T-cell (primary cell): ENCODE measurements at places on chromosomes 5 and 9.

DNA sequence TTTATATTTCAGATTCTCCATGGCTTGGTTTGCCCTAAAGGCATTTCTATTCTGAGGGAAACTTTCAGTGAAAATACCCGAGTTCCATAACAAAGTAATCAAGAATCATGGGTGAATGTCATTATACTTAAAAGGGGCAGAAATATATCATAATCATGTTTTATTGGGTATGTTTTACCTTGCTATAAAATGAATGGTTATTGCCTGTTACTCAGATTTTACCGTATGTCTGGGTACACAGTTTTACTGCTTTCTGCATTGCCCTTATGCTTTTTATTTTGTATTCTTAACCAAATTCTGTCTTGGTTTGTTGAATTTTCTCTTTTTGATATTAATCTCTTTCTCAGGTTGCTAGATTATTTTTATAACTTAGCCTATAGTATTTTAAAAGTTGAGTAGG lies 2.5 kb downstream of the GPR151 start:
- DNase-seq: no peak

DNA sequence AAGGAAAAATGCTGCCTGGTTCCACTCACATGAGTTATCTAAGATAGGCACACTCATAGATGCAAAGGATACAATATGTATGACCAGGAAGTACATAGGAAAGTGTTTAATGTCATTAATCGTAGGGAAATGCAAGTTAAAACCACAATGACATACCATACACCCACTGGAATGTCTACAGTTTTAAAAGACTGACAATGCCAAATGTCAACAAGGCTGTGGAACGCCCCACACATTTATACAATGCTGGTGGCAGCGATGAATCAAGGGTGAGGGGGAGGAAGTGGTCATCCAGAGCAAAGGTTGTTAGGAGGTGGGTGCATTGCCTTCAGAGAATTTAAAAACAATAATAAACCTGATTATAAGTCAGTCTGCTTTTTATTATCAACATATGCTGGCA lies 437.8 kb downstream of the ARHGEF28 start:
- no peak for DNase-seq

DNA sequence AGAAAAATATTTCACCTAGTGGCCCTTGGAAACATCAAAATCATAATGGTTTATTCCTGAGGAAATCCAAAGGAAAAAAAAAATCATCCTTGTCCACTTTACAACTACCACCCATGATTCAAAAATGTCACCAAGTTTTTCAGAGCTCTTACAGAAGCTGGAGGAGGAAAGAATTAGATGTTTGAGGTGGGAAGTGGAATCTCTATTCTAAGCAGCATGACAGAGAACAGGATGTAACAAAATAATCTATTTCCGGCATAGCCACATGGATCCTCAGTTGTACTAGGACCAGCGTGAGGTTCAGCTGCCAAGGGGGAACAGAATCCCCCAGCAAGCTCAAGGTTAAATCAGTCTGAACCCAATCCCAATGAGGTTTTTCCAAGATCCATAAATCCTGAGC lies 40.2 kb downstream of the FBXW11 start:
- no peak for DNase-seq

DNA sequence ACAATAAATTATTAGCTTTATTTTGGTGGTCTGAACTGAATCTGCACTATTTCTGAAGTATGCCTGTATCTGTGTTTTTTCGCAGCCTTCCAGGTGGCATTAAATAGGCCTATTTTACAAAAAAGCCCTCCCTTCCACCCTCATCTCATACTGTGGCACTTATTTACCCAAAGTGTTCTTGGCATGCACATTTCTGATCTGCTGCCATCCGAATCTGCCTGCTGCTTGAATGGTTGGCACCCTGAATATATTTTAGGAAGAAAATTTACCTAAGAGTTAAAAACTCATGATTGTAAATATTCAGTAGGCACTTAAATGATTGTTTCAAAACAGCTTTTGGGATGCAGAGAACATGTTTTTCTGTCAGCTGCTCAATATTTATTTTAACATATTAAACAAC lies 150.1 kb downstream of the SLC28A3 start:
- DNase-seq: no peak

- DNase-seq: no peak
These were observed 267.2 kb downstream of the MAT2B start for GRCh38 chr5:163772644-163773043.

DNA sequence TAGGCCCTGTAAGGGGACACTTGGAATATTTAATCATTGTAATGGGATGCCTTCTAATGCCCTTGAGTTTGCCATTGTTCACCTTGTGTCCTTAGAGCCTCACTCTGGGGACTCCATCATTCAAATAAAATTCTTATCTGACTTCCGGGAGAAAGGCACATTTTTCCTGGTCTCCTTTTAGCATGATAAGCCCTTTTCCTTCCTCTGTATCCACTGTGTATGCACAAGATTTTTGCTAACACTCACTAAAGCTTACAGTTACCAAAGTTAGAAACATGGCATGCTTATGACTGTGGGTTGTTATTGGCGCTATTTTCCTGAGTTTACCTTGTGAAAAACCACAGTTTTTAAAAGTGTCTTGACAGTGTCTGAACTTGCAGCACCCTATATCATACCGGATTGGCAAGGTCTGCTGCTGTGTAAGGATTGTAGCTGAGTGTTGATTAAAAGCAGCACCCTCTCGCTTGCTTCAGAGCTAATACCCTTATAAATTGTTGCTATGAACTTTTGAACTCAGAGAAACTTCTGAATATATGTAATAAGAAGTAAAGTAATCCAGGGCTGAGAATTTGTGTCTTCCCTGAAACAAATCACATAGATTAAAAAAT lies 46.4 kb downstream of the SNCAIP start:
- DNase-seq: no peak

DNA sequence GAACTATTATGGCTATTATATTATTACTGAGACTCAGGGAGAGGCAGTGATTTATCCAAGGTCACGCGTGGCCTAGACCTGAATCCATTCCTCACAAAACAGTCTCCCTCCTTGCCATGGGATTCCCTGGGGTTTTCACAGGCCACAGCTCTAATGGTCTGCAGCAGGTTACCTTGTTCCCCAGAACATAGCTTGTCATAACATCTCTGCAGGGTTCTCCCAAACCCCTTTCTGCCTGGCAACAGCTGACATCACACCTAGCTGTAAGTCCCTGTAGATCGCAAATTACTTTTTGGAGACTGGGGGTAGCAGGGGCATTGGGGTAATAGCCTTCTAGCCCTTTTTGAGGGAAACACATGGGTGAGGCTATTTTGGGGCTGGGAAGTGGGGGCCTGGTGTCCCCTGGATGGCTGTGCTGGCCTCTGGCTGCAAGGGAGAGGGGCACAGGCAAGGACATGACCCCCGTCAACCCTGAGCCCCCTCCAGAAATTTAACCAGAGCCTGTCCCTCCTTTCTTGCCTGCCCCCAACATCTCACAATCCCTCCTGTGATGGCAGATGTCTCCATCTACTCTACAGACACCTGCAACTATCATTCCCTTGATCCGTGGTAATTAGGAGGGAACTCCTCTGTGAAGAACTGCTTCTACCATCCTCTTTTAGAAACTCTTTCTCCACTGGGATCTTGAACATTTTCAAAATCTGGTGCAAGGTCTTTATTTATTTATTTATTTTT lies 1.3 kb downstream of the CD74 start:
- peak; percentile 86 for DNase-seq
